ENCODE measurements at places on chromosomes 4 and X.

GRCh38 chr4:79163981-79164490 lies 161.8 kb downstream of the NAA11 start:
- no peak for DNase-seq

GRCh38 chr4:6263526-6264224 lies 6.0 kb upstream of the WFS1 start:
- peak; percentile 46 for DNase-seq

- DNase-seq: no peak
These were observed 2024.0 kb downstream of the PCDH7 start for GRCh38 chr4:32744211-32744610.

DNA sequence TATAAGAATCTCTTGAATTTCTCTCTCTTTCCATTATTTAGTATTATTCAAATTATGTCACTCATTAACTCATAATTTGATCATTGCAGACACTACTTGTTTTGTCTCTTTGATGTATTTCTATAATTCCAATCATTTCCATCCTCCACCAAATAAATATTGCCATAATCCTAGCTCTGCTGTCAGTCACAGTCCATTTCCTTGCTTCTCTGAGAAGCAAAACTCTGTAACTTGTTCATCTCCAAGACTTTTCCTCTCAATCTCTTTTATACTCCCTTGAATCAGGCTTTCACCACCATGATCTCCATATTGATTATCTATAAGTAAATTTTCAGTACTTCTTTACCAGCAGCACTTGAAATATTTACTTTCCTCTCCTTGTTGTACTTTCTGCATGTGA lies 135.9 kb downstream of the SCLT1 start:
- DNase-seq: no peak

GRCh38 chr4:86569103-86569870 lies 24.8 kb upstream of the PTPN13 start:
- no peak for DNase-seq

- DNase-seq: no peak
These were observed 68.1 kb downstream of the FRMPD4 start for GRCh38 chrX:12206413-12206812.

- DNase-seq: no peak
These were observed 92.6 kb downstream of the NSUN7 start for GRCh38 chr4:40842318-40842717.

GRCh38 chr4:86484241-86484640 lies 109.9 kb upstream of the PTPN13 start:
- DNase-seq: no peak

DNA sequence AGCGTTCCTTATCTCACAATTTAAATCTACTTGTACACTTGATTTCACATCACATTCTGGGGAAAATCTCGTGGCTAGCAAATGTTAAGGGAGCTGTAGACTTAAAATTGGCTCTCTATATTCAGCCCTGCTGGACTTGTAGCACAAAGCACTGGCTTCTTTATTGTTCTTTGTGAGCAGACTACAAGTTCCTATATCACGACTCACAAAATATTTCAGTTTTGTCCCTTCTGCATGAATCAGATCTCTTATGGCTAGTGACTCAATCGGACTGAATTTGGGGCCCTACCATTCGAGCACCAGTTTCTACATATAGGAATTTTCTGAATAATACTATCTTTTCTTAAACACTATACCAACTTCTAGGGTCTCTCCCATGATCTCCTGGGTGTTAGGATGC lies 390.1 kb downstream of the ADAM29 start:
- no peak for DNase-seq

DNA sequence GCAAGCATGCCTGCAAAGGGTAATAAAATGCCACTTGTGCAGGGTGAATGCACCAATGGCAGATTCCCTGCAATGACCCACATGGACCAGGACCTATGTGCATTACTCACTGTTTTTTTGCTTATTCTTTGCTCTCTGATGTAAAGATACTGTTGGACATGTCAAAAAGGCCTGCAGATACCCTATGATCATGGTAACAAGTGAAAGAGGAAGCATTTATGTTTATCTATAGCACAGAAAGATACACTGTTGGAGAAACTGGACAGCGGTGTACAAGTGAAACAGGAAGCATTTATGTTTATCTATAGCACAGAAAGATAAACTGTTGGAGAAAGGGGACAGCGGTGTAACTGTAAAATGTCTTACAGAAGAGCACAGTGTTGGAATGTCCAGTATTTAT lies 127.5 kb downstream of the PAPSS1 start:
- DNase-seq: peak; percentile 7

DNA sequence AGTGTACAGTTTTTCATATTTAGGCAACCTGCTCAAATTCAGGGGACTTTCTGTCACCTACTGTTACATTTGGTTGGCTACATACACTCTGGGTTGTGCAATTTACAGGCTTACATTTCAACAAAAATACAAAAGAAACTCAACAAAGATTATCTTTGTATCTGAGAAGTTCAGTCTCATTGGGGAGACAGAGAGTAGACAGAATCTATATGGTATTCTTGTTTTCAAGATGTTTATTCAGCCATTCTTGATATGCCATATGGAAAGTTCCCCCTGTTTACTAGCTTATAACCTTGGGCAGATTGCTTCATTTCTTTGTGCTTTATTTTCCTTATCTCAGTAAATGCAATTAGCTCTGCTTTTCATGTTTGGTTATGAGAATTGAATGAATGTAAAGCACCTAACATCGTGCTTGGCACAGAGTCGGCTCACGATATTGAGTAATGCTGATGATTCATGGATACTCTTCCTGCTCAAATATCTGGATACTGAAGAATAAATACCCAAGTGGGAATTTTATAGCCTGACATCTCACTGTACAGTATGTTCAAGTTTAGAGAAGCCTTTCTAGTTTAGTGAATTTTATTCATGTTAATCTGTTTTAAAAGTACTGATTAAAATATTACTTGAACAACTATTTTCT lies 96.5 kb upstream of the PACRGL start:
- DNase-seq: no peak

GRCh38 chrX:113384628-113385027 lies 544.0 kb upstream of the AMOT start:
- DNase-seq: no peak

- DNase-seq: no peak
These were observed 593.8 kb upstream of the SLIT2 start for GRCh38 chr4:19657856-19658255.

DNA sequence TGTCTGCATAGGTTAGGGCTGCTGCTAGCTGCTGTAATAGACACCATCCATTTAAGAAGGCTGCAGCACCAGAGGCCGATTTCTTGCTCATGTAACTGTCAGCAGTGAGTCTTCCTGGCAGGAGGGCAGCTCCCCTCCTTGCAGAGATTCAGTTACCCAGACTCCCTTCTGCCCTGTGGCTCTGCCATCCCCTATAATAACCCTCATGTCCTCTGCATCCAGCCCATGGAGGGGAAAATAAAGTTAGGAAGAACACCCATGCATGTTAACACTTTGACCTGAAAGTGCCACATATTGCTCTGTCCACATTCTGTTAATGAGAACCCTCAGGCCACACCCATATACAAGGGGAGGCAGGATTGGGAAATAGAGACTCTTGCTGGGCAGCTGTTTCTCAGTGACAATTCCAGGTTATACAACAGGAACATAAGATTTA lies 5.4 kb downstream of the STBD1 start:
- DNase-seq: no peak

- DNase-seq: no peak
These were observed 660.5 kb upstream of the PABPC4L start for GRCh38 chr4:134862116-134862515.

DNA sequence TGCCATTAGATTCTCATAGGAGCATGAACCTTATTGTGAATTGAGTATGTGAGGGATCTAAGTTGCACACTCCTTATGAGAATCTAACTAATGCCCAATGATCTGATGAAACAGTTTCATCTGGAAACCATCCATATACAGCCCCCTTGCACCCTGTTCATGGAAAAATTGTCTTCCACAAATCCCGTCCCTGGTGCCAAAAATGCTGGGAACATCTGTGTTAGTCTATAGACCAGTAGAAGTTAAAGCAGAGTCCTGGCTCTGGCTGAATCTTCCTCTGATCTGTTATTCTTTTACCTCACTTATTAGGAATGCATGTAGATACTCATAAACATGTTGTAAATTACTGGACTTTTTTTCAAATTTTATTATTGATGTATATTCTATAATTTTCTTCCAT lies 29.2 kb downstream of the SULT1B1 start:
- DNase-seq: no peak

DNA sequence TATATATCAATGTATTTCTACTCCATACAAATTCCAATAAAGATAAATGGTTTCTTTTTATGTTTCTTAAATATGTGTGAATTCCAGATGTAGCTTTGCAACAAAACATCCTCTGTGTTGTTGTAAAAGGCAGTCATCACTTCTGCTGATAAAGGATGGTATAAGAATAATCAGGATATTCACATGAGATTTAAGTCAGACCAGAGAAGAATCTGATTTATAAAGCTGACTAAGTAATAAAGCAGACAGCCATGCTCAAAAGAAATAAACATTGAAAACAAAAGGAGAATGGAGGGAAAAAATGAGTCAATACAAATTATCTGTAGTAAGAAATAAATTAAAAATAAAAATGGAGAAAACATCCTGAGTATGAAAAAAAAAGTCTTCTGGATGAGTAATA lies 27.0 kb upstream of the SLC7A11 start:
- no peak for DNase-seq

- DNase-seq: no peak
These were observed 28.9 kb downstream of the PDK3 start for GRCh38 chrX:24493740-24494581.

DNA sequence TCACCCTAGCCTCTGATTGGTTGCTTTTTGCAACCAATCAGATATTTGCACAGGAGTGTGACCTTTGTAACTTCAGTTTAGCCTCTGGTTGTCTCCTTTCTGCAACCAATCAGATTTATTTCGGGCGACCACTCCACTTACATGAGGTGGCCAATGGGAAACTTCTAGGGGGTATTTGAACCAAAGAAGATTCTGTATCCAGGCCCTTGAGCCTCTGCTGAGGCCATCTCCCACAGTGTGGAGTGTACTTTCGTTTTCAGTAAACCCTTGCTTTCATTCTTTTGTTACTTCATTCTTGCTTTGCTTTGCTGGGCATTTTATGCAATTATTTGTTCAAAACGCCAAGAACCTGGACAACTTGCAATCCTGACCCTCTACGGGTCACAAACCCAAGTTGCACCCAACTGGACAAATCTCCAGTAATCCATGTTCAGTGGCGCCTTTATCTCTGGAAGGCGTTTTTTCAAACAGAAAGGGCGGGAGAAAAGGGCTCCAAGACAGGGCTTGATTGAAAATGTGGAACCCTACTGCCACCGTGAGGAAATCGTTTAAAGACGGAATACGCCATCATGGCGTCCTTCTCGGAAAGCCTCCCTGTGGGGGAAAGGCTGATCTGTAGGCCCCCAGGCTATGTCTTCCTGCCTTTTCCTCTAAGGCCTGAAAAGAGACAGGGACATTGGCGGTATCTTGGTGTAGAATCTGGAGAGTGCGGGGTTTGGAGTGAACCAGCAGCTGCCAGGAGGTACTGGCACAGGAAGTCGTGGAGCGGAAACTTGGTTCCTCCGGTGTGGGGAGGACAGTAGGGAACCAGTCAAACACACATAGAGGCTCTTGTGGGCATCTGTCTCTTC lies 184.6 kb downstream of the OR13H1 start:
- no peak for DNase-seq

DNA sequence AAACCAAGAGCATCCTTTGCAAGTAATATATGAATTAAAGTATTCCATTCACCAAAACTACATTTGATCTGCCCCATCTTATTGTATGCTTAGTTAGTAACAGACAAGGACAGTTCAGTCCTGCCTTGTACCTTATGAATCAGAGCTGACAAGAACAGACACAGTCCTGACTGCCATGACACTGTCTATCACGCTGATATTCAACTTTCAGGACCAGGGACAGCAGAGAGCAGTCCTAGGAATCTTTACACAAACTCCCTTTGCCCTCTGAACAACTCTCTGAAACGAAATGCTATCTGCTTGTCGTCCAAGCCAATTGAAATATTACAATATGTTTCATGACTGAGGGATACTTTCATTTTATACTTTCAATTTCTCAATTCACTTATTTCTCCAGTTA lies 268.6 kb upstream of the VCX start:
- DNase-seq: no peak

- no peak for DNase-seq
These were observed 222.3 kb upstream of the HDX start for GRCh38 chrX:84724576-84724975.

DNA sequence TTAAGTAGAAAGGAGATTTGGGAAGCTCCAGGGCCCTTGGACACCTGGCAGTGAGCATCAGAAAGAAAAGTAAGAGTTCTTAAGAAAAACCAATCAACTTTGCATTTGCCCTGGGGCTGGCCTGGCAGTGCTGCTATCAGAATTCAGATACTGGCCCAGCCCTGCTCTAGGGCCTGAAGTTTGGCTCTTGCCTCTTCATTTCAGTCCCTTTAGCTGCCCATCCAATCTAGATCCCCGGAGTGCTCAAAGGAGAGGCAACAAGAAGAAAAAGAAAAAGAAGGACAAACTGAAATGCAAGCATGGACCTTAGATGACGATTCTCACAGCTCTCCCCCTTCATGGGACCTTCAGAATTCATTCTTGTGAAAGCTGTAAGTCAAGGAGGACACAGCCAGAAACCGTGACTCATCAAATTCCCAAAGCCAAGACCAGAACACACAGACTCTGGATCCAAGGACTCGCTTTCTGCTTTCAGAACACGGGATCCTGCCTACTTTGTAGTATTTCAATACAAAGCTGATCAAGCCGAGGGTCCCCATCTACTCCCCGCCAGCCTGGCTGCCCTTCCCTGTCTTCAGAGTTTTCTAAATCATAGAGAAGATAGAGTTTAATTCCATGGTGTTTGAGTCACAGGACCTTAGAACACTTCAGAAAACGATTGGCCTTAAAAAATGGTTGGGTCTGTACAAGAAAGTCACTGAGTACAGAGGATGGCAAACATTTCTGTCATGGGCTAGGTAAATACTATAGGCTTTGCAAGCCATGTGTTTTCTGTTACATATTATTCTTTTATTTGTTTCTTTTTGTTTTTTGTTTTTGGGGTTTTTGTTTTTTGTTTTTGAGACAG lies 103.7 kb downstream of the RBM47 start:
- DNase-seq: no peak

DNA sequence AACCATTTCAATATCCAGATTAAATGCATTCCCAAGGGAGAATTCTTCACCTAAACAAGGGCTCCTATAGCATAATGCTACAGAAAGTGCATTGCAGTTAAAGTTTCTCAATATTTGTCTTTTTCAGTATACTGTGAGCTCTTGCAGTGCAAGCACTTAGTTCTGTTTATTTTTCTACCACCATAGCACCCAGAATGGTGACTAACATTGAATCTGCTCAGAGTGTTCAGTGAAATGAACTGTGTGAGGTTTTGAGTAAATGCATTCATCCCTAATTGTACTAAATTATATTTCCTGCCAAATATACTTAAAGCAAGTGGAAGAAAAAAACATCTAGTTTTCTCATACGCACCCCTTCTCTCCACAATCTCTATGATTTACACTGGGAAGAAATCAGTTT lies 383.9 kb downstream of the PCDH7 start:
- DNase-seq: no peak

GRCh38 chr4:76740866-76741662 lies 156.9 kb downstream of the SOWAHB start:
- DNase-seq: no peak

- DNase-seq: no peak
These were observed 16.4 kb downstream of the FGF2 start for GRCh38 chr4:122842984-122843531.

GRCh38 chr4:17092736-17093437 lies 194.4 kb upstream of the LDB2 start:
- no peak for DNase-seq

Data from suppressor macrophage treated with lipopolysaccharide for 4 hours (primary cell).